Stimulated activated CD8-positive, alpha-beta memory T cell treated with anti-CD3 and anti-CD28 coated beads, Interleukin-4, amount 100 ng/mL, for 1 hour (primary cell): ENCODE measurements at places on chromosomes 4 and X.

- no peak for DNase-seq
These were observed 31.6 kb downstream of the CYTL1 start for GRCh38 chr4:4987656-4988055.

- peak; percentile 26 for DNase-seq
These were observed 2.3 kb upstream of the UBA1 start for GRCh38 chrX:47191331-47191730.

- DNase-seq, result no peak
These were observed 87.0 kb downstream of the SYNPO2 start for GRCh38 chr4:118975449-118976192.

- DNase-seq, result no peak
These were observed 4.3 kb upstream of the WDR13 start for GRCh38 chrX:48592971-48593370.
